ENCODE measurements at places on chromosomes 6 and 20.

- DNase-seq, result peak; percentile 71
Measured at GRCh38 chr20:2752567-2753460, 47.6 kb downstream of the CPXM1 start.

DNA sequence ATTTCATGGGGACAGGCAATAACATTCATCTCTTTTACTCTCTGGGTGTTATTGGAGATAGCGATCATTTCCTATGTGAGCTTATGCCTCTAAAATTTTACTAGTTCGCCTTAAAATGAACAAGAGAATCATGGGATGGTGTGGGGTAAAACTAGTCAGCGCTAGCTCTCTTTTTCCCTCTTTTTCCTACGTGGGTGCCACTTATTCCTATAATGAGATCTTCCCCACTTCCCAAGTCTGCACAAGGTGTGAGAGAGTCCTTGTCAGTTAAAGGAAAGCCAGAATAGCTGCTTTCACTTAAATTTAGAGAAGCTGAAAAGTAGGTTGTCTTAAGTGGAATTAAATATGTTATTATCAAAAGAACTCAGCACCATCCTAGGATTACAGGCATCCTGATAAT is 173.2 kb upstream of the BMP5 start:
- DNase-seq, result no peak

DNA sequence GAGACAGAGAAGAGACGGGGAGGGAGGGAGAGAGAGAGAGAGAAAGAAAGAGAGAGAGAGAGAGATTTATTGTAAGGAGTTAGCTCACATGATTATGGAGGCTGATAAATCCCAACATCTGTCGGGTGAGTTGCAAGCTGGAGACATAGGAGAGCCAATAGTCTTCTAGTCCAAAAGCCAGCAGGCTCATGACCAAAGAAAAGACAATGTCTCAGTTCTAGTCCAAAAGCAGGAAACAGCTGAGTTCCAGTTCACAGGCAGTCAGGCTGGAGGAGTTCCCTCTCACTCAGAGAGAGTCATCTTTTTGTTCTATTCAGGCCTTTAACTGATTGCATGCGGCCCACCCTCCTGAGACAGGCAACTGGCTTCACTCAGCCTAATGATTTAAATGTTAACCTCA is 416.6 kb downstream of the PREX1 start:
- DNase-seq, result no peak

DNA sequence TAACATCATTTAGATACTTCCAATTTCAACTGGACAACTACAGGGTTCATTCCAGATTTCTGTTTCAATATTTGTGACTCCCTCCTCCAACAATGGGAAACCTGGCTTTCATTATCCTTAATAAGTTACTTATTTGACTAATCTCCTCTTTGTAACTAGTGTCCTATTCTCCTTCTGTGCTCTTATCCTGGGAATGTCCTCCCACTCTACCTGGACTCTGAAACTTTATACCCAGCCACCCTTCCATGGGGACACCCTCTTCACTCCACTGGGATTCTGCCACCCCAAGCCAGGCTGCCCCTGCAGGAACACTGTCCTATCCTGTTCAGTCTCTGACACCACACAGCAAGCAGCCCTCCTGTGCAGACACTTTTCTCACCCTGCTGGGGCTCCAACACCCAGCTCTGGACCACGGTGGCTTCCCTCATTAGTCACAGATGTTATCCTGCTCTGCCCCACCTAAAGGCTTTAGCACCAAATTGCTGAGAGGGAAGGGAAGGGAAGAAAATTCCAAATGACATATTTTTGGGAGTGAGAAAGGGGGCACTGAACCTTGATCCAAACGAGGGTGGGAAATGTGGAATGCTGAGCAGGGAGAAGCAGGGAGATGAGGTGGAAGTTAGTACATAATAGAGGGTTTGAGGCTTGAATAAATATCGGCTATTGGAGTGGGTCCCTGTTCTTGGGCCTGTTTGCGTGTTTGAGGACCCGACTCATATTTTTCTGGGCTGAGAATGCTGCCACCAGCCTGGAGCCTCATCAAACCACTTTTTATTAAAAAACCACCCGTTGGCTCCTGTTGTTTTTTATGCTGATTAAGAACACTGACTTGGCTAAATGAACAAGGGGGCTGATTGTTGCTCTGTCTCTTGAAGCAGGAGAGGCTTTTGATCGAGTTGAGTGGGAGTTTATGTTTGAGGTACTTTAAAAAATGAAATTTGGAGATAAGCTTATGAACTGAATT is 54.0 kb upstream of the AKIRIN2 start:
- peak; percentile 26 for DNase-seq

DNA sequence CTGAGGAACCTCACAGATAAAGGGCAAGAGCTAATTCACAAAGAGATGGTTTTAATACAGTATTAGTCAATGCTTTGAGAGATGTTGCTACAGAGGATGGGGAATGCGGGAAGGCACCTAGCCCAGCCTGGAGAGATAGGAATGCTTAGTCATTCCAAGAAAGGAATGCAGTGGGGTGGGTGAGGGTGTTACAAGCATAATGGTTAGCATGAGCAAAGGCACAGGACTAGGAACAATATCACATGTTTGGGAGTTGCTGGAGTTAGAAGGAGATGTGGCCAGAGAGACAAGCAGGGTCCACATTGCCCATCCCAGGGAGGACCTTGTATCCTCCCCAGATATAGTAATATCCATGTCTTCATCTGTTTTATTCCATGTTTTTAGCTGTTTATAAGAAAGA is 107.0 kb upstream of the OGFRL1 start:
- DNase-seq, result peak; percentile 96

DNA sequence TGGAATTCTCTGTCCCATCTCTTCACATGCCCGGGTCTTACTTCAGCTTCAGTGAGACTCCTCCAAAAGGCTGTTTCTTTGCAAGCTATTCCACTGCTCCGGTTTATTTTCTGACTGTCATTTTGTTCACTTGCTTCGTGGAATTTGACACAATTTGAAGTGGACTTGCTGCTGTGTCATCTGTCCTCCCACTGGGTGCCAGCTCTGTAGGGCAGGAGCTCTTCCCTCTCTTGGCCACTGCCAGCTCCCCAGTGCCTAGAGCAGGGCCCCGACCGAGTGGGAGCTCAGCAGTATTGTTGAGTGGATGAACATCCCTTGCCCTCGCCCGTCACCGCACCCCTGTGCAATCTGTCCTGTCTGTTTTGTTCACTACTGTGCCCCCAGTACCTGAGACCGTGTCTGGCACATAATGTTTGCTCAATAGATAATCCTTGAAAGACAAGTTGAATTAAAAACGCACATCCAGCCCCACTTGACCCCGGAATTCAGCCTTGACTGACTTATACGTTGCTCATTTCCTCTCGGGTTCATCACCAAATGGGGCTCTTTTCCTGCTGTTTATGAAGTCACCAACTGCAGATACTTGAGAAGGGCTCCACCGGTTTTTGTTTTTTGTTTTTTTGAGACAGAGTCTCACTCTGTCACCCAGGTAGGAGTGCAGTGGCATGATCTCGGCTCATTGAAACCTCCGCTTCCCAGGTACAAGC is 170.3 kb upstream of the KCNG1 start:
- no peak for DNase-seq

- no peak for DNase-seq
Measured at GRCh38 chr6:162560891-162561290, 166.7 kb downstream of the PRKN start.

- DNase-seq, result no peak
Measured at GRCh38 chr6:92109256-92109655, 1310.1 kb downstream of the EPHA7 start.

- peak; percentile 50 for DNase-seq
Measured at GRCh38 chr20:31494131-31494530, 19.0 kb downstream of the REM1 start.

DNA sequence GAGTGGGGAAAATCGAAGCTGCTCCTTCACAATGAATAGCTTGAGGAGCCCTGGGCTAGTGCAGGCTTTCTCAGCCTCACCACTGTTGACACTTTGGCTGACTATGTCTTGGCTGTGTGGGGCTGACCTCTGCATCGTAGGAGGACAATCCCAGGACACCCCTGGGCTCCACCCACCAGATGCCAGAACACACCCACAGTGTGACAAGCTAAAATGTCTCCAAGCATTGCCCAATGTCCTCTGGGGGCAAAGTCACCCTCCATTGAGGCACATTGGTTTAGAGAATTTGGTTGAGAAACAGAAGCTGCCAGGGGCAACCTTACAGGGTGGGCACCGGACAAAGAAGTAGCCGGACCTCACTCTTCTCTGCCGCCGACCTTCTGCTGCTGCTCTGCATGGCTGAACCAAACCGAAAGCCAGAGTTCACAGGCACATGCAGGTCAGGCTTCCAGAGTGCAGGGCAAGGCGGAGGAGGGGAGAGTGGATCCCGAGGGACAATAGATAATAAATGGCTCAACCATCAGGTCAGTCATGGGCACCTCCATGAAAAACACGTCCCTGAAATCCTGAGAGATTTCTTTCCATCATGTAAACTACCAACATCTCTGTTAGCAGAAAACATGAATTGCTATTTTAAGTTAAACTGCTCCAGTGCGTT is 189.0 kb downstream of the LRFN2 start:
- DNase-seq, result no peak

DNA sequence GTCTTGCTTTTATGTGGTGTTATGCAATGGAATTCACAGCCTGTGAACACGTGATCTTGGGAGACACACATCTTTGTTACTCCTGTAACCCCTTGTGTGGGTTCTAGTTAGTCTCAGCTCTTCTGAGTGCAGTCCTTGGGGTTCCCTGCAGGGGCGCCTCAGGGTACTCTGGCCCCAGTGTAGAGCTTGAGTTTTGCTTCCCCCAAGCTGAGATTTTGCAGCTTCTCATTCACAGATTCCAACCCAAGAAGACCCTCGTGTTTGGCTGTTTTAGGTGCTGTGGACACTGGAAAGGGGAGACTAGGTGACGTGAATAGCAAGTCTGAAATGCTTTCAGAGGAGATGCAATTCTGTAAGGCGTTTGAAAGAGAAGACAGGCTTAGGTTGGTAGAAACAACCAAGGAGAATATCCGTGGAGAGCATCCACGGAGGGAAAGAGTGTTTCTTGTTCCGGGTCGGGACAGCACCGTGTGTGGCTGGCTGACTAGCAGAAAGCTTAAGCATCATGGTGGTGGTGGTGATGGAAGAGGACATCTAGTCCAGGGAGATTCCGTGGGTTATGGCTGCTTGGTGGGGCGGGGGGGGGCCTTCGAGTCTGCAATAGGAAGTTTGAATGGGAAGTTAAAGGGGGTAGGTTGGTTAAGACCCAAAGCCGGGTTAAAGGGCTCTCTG is 30.1 kb downstream of the DUSP22 start:
- DNase-seq, result no peak

DNA sequence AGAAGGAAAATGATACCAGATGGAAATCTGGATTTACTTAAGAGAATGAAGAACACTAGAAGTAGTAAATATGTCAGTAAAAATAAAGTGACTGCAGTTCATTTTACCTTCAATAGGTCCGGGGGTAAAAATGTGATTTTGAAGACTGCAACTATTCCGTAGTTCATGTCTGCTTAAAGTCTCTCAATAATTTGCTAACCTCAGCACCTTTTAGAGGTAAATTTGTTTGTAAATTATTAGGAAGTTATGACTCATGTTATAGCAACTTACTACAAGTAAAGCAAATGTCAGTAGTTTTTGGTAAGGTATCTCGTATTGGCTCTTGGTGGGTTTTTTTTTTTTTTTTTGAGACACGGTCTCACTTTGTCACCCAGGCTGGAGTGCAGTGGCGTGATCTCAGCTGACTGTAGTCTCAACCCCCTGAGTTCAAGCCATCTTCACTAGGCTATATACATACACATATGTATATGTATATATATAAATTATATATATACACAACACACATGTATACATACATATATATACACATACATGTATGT is 32.1 kb downstream of the BICRAL start:
- DNase-seq, result no peak

DNA sequence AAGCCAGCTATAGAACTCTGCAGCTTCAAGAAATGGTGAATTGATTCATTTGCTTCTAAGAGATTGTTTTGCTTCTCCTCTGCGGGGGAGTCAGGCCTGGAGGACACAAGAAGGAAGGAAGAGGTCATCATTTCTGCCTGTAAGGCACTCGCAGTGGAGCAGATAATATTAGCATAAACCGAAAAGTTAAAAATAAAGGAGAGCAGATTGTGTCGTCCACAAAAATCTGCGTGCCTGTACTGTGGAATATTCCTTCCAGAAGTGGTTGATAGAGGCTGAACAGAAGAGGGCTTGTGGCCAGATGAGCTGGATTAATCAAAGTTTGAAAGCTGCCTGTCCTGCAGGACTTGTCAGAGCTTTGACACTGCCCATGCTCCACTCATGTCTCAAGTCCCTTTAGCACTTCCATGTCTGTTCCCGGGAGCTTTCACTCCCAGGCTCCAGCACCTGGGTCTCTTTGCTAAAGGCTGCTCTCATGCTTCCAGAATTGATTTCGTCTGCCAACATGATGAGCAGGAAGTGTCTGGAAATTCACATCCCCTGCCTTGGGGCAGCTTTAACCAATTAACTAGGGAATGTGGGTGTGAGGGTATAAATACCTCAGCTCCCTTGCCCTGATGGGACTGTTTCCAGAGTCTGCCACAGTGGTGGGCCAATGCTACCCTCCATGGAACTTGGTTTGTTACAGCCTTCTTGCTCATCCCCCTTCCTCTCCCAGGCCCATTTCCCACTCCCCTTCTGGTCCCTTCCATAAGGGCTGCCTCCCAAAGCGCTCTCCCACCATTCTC is 65.1 kb upstream of the STX16 start:
- DNase-seq, result peak; percentile 25

- no peak for DNase-seq
Measured at GRCh38 chr6:161651949-161652348, 378.1 kb upstream of the AGPAT4 start.

DNA sequence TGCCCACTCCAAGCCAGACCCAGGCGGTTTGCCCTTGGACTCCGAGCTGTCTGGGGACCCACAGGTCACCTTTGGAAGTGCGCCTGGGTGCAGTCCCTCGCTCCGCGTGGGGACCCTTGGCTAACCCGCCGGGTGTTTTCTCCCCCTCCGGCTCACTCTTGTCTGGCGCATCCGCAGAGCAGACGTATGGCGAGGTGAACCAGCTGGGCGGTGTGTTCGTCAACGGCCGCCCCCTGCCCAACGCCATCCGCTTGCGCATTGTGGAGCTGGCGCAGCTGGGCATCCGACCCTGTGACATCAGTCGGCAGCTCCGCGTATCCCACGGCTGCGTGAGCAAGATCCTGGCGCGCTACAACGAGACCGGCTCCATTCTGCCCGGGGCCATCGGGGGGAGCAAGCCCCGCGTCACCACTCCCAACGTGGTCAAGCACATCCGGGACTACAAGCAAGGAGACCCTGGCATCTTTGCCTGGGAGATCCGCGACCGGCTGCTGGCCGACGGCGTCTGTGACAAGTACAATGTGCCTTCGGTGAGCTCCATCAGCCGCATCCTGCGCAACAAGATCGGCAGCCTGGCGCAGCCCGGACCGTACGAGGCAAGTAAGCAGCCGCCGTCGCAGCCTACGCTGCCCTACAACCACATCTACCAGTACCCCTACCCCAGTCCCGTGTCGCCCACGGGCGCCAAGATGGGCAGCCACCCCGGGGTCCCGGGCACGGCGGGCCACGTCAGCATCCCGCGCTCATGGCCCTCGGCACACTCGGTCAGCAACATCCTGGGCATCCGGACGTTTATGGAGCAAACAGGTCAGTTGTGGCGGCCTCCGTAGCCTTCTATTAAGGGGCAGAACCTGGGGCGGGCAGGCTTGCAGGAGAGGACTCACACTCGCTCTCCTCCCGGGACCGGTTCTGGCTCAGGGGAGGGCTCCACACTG is 1.1 kb downstream of the PAX1 start:
- DNase-seq, result no peak

Data from mesendoderm (in vitro differentiated cells).